ENCODE measurements at places on chromosomes 13 and 19.
A peak's percentile ranks its signal among the peaks of the same experiment; 100 is the strongest.

DNA sequence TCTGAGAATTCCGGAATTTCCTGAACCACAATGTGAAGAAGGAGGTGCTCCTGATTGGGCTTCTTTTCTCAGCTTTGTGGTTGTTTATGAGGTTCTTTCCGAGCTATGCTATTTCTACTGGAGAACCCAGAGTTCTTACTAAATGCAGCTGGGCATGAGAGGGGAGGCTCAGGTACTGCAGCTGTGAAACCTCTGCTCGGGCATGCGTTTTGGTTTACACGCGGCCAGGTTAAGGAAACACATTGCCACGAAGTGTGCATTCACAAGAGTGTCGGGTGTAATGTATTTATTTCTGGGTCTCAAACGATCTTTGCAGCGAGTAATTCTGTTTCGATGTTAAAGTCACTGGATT, 661 bp upstream of the MIR17HG start:
- DNase-seq: peak; percentile 75

DNA sequence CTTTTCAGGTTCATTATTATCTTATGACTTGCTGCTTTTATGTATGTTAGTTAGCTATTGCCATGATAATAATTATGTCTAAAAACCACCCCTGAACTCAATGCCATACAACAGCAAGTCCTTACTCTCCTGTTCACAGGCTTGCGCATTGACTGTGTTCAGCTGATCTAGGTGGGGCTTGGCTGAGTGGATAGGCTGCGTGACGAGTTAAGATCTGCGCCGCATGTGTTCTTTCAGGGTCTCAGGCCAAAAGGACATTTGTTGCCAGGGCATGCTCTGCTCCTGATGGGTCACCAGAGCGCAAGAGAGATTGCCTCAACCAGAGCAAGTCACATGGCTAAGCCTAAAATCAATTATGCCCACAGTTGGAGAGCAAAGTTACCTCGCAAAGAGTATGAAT, 859 bp downstream of the ZNF568 start:
- DNase-seq: peak; percentile 49

- DNase-seq: no peak
Measured at GRCh38 chr13:33383724-33384577, 98.4 kb upstream of the STARD13 start.

GRCh38 chr19:34259367-34260095, 5.2 kb downstream of the GARRE1 start:
- no peak for DNase-seq

DNA sequence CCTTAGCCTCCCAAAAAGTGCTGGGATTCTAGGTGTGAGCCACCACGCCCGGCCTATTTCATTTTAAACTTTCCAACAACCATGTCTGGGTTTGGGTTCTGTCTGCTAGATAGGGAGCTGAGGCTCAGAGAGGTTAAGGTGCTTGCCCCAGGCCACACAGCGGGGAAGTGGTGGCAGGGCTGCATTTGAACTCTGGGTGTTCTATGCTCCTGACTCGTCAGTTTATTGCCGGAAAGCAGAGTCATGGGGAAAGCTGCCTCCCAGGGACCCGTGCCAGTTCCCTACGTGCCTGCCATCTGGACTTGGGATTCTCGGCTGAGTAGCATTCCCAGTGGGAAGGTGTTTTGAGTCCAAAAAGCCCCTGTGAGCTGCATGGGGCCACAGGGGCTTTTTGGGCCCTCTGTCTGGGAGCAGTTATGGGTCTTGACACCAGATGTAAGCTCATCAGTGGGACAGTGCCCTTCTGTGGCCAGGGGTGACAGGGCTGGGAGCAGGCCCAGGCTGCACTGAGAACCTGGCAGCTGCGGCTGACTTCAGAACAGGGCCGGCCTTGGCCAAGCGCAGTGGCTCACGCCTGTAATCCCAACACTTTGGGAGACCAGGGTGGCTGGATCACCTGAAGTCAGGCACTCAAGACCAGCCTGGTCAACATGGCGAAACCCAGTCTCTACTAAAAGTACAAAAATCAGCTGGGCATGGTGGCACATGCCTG, 10.9 kb downstream of the RFX1 start:
- no peak for DNase-seq

- DNase-seq: no peak
Measured at GRCh38 chr19:29338480-29338879, 125.5 kb upstream of the UQCRFS1 start.

- no peak for DNase-seq
Measured at GRCh38 chr13:35917252-35917941, 213.8 kb downstream of the DCLK1 start.

- no peak for DNase-seq
Measured at GRCh38 chr13:21511849-21512248, 52.7 kb upstream of the ZDHHC20 start.

DNA sequence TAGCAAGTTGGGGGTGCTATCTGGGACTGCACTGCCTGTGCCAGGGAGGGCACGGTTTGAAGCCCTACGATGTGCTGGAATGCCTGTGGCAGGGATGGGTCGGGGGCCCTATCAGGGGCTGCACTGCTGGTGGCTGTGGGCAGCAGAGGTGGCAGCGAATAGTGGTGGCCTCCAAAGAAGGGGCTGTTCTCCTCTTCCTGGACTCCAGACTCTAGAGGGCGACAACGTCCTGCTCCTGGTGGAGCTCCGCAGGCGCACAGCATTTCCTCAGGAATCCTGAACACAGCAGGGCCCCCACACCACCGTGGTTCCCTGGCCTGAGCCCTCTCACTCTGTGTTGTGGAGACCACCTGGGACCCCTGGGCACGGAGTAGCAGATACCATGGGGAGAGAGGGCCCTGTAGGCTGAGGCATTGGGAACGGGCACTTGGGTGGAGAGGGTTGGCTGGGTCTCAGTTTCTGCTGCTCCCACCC, 145.6 kb downstream of the TNFRSF19 start:
- DNase-seq: peak; percentile 22

DNA sequence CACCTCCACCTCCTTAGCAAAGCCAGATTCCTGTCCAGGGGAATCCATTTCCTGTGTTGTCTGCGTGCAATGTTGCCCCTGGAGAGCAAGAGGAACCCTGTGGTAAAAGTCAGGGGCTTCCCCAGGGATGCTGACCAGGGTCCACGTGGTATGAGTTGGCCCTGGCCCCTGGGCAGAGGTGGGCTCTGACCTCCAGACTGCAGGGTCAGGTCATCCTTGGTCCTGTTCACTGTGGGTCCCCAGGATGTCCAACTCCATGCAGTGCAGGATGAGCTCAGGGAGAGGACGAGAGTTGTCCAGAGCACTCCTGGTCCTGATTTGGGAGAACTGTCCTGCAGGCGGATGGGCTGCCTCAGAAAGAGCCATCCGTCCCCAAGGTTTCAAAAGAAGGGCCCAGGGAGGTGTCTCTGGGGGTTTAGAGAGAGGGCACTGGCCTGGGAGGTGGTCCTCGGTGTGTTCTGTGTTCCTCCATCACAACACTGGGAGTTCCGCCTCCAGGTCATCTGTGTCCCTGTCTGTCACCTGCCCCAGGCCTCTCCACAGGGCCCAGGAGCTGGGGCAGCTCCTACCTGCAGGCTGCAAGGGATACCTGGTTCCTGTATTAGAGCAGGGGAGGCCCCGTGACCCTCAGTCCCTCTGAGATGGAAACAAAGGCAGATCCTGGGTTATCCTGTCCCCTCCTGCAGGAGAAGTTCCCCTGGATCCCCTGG, 1.2 kb upstream of the CEACAM4 start:
- DNase-seq: no peak

DNA sequence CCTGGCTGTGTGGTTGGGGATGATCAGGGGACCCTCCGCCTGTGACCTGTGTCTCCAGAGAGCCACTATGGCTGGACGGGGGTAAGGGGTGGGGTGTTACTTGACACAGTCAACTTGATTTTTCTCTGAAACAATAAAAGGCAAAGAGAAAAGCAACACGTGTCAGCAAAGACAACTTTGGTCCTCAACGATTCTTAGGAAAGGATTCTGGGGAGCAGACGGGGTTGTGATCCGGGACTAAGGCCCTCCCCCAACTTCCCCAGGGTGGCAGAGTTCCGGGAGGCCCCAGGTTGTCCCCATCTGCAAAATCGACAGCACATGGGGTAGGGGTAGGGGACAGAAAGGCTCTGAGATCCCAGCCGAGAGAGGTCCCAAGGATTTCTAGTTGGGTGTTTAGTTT, 46.2 kb downstream of the COLGALT1 start:
- no peak for DNase-seq

DNA sequence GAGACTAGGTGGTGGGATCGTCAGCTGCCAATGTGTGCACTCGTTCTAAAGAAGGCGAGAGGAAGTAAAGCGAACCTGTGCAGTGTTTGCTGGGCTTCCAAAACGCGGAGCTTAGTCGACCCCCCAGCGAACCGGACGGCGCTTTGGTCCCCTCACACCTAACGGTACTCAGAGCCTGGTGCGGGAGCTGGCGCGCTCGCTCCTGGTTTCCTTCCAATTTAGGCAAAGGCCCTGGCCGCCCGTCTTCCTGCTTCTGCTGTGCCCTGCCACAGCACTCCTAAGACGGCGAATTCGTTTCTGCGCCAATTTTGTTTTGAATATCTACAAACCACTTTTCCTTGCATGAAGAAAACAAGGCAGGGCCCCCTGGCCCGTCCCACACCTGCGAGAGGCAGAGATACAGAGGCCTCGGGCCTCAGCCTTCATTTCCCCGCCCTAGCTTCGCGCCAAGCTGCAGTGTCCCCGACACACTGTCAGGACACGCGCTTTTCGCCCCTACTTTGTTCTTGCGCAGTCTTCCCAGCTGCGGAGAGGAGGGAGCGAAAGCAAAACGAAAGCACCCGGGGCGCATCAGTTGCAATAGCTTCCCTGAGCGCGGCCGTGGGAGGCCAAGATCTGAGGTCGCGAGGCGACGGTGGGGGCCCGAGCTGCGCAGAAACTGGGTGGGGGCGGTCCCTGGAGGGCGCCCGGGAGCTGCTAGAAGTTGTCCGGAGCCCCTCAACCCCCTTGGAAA, 111.9 kb downstream of the KCNRG start:
- DNase-seq: no peak

DNA sequence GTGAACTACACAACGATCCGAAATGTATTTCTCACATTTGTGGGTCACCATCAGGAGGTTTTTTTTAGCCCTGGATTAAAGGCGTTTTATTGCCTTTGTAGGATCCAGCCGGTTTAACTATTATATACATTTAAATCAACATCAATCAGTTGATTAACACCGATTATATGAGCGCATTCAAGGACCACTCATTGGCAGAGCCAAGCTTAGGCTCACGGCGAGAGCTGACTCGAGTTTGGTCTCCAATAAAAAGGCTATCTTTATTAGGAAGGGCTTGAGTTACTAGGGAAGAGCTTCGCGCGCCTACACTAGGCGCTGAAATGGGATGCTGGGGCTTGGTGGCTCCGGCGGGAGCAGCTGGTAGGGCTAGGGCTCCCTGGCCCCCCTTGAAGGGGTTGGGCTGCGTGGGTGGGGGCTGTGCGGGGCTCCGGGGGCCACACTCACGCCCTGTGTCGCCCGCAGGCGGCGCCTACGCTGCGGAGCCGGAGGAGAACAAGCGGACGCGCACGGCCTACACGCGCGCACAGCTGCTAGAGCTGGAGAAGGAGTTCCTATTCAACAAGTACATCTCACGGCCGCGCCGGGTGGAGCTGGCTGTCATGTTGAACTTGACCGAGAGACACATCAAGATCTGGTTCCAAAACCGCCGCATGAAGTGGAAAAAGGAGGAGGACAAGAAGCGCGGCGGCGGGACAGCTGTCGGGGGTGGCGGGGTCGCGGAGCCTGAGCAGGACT, 4.2 kb downstream of the PDX1 start:
- no peak for DNase-seq

- DNase-seq: no peak
Measured at GRCh38 chr13:65125236-65125635, 2104.9 kb downstream of the PCDH9 start.

DNA sequence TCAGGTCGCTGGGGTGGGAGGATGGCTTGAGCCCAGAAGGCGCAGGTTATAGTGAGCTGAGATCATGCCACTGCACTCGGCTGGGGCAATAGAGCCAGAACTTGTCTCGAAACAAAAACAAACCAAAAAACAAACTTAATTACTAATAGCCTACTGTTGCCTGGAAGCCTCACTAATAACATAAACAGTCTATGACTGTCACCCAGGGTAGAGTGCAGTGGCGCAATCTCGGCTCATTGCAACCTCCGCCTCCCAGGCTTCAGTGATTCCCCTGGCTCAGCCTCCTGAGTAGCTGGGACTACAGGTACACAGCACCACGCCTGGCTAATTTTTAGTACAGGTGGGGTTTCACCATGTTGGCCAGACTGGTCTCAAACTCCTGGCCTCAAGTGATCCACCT, 18.0 kb downstream of the CATSPERD start:
- no peak for DNase-seq

GRCh38 chr13:79477968-79478367, 3.0 kb upstream of the NDFIP2 start:
- DNase-seq: no peak

- DNase-seq: no peak
Measured at GRCh38 chr13:107847406-107847805, 367.9 kb downstream of the LIG4 start.

- no peak for DNase-seq
Measured at GRCh38 chr19:53961523-53962356, 997 bp upstream of the CACNG8 start.

DNA sequence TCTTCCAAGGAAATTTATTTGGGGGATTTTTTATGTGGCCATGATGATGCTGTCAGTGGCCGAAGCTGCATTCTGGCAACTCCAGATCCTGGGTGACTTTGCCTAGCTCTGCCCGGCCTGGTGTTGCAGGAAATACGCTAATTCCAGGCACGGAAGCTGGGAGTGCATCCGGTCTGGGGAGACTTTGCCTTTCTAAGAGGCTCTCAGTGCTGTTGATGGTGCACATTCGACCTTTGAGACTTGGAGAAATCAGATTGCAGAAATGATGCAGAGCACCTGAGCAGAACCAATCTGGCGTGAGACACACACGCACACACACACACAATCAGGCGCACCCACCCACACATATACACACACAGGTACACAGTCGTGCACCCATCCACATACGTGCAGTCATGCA, 5.9 kb upstream of the TMEM255B start:
- DNase-seq: no peak

- no peak for DNase-seq
Measured at GRCh38 chr13:111474136-111475002, 153.9 kb downstream of the TEX29 start.

DNA sequence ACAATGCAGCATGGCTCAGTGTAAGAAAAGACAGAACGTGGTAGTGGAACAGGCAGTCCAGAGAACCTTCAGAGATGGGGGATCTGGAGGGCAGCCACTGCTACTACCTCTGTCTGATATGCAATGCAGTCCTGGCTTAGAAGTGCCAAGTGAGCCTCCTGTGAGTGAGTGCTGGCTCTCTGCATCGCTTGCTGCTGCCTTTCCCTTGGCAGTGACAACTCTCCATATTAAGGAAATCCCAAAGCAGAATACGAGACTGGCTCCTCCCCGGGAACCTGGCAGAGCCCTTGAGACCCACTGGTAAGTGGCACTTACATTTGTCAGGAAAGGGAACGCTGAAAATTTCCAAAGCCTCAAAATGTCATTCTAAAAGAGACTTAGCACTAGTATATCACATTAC, 7.5 kb downstream of the DOCK9 start:
- no peak for DNase-seq
